ENCODE measurements at places on chromosomes 12 and 14. TPM values are rescaled to one million over a fixed set of nuclear protein-coding genes. Genes with fewer than 3 reads are reported as not detected.

DNA sequence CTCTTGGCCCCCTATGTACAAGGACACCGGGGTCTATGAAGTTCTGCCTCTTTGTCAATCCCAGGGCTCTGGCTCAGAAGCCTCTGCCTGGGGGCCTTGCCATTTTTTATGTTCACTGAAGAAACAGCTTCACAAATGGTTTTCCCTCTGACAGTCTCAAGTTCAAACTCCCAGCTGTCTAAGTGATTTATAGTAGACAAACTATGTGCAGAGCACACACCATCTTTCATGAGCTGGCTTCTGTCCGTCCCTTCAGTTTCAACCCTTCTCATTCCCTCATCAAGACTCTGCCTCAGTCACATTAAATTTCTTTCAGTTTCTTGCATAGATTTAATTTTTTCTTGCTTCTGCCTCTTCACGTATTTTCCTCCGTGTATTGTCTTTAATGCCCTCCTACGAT lies 2.7 kb upstream of the DCD start:
- DNase-seq = no peak

FGF23 gene
- total RNA-seq = 0.46 TPM

DNA sequence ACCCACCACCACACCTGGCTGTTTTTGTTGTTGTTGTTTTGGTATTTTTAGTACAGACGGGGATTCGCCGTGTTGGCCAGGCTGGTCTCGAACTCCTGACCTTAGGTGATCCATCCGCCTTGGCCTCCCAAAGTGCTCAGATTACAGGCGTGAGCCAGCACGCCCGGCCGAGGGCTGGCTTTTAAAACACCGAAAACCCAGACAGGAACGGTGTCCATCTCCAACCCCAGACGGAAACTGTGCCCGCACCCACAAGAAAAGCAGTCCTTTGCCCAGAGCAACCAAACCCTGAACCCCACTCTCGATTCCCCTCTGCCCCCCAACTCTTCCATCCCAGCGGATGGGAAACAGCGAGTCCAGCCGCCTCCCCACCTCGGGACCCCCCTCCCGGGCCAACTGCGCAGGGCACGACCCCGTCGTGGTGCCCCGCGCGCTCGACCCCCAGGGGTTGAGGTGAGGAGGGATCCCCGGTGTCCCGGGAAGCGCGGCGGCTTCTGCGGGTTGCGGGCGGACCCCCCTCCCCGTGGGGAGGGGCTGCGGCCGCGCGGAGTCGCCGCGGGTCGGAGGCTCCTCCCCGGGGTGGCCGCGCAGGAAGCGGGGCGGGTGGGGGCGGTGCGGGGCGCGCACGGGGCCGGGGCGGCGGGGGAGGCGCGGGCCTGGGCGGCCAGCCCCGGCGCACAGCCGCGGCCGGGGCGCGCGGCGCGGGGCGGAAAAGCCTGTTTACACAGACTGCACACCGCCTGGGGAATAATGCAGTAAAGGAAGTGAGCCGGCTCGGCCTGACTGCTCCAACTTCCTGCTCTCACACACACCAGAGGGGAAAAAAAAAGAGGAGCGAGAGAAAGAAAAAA lies at the start of gene ELK3:
ELK3 (plus strand) TSS at position 651 of the 851 bp plus-strand sequence.
- DNase-seq = peak; percentile 89

DNA sequence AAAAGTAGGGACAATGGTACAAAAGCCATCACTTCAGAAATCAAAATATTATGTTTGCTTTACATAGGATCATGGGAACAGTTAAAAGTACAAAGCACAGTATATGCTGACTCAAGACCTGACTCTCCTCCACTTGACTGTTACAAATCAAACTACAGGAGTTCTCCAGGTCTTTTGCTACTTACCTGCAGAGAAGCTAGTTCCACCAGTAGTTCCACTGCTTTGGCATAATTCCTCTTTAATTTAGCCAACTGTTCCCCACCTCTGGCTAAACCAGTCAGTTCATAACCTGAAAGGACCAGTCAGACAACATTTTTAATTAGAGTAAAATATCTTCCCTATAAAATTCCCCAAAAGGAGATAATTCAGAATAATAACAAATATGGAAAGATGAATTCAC lies 14.0 kb downstream of the ATP6V1D start:
- no peak for DNase-seq

GALNT8 gene
- total RNA-seq = 2.4 TPM

GRCh38 chr12:69476276-69477017 lies 6.3 kb downstream of the FRS2 start:
- no peak for DNase-seq

- DNase-seq = no peak
These were observed 82.4 kb downstream of the ARL6IP4 start for GRCh38 chr12:123062681-123063486.

DNA sequence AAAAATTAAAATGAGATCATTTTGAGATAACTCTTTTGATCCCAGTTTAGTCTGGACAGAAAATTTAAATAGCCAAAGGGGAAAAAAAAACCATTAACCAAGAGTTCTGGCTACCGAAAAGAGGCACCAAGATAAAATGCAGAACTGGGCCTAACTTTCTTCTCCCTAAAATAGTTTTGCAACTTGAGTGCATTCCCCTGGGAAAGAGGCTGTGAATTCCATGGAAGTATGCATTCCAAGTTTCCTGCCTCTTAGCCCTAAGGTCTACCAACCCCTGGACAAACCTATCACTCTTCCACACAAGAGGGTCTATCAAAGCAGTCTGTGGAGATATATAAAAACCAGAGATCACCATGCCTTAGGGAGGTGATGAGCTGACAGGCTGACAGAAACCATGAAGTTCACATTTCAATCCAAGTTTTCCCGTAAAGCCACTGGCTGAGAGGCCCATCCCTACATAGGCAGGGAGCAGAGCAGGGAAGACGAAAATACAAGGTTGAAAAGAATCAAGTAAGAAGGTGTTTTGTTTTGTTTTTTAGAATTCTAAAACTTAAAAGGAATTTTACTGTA lies 33.8 kb downstream of the DCP1B start:
- no peak for DNase-seq

DNA sequence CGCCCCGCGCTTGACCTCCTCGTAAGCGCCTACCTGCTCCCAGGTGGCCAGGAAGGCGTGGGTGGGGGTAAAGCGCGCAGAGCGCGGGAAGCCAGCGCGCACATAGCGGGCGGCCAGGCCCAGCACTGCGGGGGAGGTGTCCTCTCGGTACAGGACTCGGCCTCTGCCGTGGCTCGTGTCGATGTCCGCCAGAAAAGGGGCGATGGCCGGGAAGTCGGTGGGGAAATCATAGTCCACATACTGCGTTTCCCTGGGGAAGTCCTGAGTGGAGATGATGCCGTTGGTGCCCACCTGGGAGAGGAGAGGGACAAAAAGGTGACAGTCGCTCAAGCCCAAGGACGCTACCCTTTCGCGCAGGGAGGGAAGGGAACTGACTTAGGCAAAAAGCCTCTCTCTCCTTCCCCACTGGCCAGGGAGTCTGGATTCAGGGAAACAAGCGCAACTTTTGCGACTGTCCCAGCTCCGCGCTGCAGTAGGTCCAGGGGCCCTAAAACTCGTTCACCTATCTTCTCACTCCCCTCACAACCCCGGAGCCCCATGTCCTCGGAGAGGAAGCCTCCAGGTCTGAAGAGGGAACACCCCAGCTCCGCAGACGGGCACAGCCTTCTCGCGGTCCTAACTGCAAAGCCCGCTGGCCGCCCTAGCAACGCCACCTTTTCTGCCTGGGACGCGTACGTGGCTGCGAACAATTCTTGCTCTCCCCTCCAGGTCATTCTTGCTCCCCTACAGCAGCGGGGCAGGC lies 815 bp downstream of the NID2 start:
- DNase-seq = no peak

GRCh38 chr14:23910101-23910875 lies 43.3 kb upstream of the DHRS4 start:
- no peak for DNase-seq

GRCh38 chr12:106106061-106106566 lies 32.6 kb downstream of the NUAK1 start:
- no peak for DNase-seq

DNA sequence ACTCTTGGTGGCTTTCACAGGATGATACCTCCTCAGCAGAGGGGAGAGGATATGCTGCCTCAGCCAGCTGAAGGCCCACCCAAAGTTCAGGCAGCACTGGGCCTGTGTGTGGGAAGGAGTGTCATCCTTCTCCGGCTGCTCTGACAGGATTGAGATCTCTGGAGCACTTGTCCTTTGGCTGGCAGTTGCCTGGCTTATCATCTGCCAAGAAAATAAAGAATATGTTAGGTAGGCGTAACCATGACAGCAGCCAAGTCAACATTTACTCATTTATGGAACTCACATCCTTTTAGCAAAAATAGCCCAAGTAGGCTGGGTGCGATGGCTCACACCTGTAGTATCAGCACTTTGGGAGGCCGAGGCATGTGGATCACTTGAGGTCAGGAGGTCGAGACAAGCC lies 68.5 kb downstream of the PPFIBP1 start:
- DNase-seq = no peak

GRCh38 chr14:34015383-34015782 lies 64.5 kb upstream of the EGLN3 start:
- DNase-seq = no peak

DNA sequence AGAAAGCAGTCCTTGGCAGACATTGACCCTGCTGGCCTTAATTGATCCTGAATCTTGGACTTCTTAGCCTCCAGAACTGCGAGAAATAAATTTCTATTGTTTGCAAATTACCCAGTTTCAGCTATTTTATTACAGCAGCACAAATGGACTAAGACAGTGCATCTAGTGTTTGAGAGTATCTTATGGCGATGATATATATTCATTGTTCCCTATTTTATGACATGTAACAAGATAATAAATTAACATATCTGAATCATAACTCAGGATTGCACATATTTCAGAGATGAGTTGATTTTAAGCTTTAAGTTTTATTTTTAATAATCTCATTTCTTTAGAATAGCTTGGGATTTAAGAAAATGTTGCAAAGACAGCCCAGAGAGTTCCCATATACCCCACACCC lies 167.4 kb upstream of the FOXG1 start:
- DNase-seq = no peak

- no peak for DNase-seq
These were observed 35.6 kb upstream of the CMKLR1 start for GRCh38 chr12:108374596-108375320.

B3GNT4 gene
- total RNA-seq = not detected

LMNTD1 gene
- 0.51 TPM for total RNA-seq

DNA sequence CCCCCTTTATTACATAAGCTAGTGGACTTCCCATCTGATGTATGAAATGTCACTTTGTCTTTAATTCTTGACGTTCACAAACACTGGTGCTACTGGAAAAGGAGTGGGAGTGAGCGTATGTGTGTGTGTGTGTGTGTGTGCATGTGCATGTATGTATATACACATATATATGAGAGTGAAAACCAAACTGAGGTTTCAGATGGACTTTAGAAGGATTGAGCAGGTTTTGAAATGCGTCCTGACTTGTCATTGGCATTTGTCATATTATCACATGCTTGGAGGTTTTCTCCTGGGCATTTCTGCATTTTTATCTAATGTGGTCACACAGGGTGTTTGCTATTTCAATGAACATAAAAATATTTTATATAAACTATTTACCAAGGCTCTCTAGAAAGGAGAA lies 1085.9 kb downstream of the BCL11B start:
- no peak for DNase-seq

TMEM121 gene
- 1.3 TPM for total RNA-seq

DNA sequence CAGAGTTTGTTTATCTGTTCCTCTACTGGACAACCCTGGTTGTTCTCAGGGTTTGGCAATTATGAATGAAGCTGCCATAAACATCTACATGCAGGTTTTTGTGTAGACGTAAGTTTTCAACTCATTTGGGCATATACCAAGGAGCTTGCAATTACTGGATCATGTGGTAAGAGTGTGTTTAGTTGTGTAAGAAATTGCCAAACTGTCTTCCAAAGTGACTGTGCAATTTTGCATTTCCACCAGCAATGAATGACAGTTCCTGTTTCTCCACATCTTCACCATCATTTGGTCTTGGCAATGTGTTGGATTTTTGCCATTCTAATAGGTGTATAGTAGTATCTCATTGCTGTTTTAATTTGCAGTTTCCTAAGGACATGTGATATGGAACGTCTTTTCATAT lies 39.8 kb upstream of the FBXO33 start:
- no peak for DNase-seq

DNA sequence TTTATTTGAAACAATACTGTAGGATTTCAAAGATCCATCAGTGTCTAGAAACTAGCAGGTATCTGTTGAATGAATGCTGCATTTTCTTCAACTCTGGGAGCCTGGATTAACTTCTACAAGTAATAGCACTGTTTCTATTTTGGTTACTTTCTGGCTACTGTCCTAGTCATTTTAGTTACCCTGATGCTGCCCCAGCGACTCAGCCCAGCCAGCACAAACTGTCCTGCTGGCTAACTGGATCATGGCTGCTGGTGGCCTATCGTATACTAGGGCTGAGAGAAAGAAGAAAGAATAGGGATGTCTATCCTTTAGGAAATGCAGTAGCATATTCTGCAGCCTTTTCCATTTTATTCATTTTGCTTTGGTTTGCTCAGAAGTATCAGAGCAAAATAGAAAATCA lies 53.9 kb downstream of the NTN4 start:
- DNase-seq = no peak

GDF3 gene
- 0.46 TPM for total RNA-seq

DNA sequence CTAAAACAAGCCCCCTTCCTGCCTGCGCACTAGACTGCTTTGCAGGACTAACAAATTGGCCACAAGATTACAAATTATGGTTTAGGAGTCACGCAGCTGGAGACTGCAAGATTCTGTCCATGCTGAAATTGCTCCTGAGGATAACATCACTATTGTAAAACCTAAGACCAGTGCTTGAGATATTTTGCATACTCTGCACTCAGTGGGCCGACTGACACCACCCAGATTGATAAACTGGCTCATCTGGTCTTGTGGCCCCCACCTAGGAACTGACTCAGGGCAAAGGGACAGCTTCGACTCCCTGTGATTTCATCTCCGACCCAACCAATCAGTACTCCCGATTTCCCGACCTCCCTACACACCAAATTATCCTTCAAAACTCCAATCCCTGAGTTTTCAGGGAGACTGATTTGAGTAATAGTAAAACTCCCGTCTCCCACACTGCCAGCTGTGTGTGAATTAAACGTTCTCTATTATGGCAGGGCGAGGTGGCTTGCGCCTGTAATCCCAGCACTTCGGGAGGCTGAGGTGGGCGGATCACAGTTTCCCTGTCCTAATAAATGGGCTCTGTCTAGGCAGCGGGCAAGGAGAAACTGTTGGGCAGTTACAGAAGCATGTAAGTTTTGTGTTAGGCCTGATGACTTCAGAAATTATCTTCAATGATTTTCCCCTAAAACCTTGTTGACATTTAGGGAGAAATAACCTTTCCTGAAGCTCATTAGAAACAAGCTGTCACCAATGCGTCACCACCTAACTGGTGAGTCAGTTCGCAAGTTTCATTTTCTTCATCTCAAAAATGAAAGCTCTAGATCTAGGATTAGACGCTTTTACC lies 5.3 kb upstream of the UBC start:
- DNase-seq = no peak

NINJ2 gene
- 3.9 TPM for total RNA-seq

GRCh38 chr14:101721951-101722661 lies 39.4 kb upstream of the PPP2R5C start:
- no peak for DNase-seq

COX8C gene
- total RNA-seq = 0.67 TPM

- no peak for DNase-seq
These were observed 65.0 kb upstream of the AMN start for GRCh38 chr14:102857444-102857843.

- no peak for DNase-seq
These were observed 27.5 kb downstream of the CCDC91 start for GRCh38 chr12:28217805-28218204.

MIP gene
- total RNA-seq = 0.48 TPM

CINP gene
- total RNA-seq = 24.5 TPM

Data from cardiac septum (tissue), 1 donor.